Activated T-helper 2 cell treated with anti-CD3 and anti-CD28 coated beads, Interferon-gamma antibody, Interleukin-2, Interleukin-4, amounts not matched to agents 10 μg/mL and 5 μg/mL and 100 μg/mL, durations not matched to agents 14 hours and 24 hours and 36 hours (primary cell): ENCODE measurements at places on chromosomes 4 and X.

GRCh38 chr4:183552274-183553146, 47.7 kb downstream of the ING2 start:
- no peaks in the 10 kb centered on the region for H3K36me3 ChIP-seq
- peaks cover 3% of the 10 kb centered on the region for H3K27me3 ChIP-seq
- no peak overlapping the region for H3K27ac ChIP-seq
- no peak overlapping the region for H3K4me3 ChIP-seq
- no peak for DNase-seq

- H3K27me3 ChIP-seq = no peaks in the 10 kb centered on the region
- no peak for DNase-seq
- no peaks in the 10 kb centered on the region for H3K4me1 ChIP-seq
- H3K4me3 ChIP-seq = no peak overlapping the region
- no peak overlapping the region for H3K27ac ChIP-seq
Observed at GRCh38 chrX:57070185-57070984, 51.0 kb downstream of the SPIN2B start.

- no peak overlapping the region for H3K27ac ChIP-seq
- no peak for DNase-seq
- H3K36me3 ChIP-seq = no peaks in the 10 kb centered on the region
- H3K27me3 ChIP-seq = peaks cover 58% of the 10 kb centered on the region
- H3K4me3 ChIP-seq = peak overlapping the region; percentile 55
- H3K4me1 ChIP-seq = peaks cover 12% of the 10 kb centered on the region
Observed at GRCh38 chr4:154490583-154491340, 837 bp downstream of the DCHS2 start.

DNA sequence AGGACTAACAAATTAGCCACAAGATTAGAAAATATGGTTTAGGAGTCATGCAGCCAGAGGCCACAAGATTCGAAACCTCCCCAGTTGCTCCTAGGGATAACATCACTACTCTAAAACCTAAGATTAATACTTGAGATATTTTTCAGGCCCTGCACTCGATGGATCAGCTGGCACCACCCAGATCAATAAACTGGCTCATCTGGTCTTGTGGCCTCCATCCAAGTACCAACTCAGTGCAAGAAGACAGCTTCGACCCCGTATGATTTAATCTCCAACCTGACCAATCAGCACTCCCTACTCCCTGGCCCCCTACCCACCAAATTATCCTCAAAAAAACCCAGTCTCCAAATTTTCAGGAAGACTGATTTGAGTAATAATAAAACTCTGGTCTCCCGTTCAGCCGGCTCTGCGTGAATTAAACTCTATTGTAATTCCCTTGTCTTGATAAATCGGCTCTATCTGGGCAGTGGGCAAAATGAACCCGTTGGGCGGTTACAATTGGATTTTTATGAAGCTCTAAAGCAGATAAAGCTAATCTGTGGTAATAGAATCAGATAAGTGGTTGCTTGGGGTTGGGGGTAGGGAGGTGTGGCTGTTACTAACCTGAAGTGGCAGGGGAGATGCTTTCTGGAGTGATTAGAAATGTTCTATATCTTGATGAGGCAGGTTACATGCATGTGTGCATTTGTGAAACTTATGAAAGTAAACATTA, 91.8 kb upstream of the ATXN3L start:
- H3K27me3 ChIP-seq = no peaks in the 10 kb centered on the region
- no peak for DNase-seq
- no peak overlapping the region for H3K4me3 ChIP-seq
- H3K36me3 ChIP-seq = no peaks in the 10 kb centered on the region
- no peak overlapping the region for H3K27ac ChIP-seq

DNA sequence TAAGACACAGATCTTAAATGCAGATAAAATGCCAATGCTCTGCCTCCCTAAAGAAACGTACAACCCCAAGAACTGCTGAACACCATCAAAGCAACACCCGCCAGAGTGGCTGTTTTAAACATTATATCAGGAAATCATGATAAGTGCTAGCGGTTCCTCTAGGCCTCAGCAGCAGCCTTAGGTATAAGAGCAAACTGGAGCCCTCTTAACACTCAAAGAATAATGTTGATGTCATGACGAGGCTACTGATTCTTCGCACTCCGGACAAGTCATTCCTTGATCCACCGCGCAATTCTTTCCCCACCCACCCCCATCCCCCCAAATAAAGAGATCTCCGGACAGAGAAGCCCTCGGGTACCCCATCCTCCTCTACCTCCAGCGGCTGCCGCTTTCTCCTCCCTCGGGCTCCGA, 507 bp downstream of the LIN54 start:
- peak overlapping the region; percentile 87 for H3K4me3 ChIP-seq
- peaks cover 44% of the 10 kb centered on the region for H3K4me1 ChIP-seq
- peak overlapping the region; percentile 98 for H3K27ac ChIP-seq
- peaks cover 4% of the 10 kb centered on the region for H3K36me3 ChIP-seq

GRCh38 chr4:48420144-48420543, 63.0 kb upstream of the SLC10A4 start:
- H3K36me3 ChIP-seq = peaks cover 24% of the 10 kb centered on the region
- H3K27ac ChIP-seq = no peak overlapping the region
- H3K4me3 ChIP-seq = no peak overlapping the region
- H3K27me3 ChIP-seq = no peaks in the 10 kb centered on the region
- no peak for DNase-seq
